ENCODE measurements at places on chromosomes 4 and X.
A peak's percentile ranks its signal among the peaks of the same experiment; 100 is the strongest.

DNA sequence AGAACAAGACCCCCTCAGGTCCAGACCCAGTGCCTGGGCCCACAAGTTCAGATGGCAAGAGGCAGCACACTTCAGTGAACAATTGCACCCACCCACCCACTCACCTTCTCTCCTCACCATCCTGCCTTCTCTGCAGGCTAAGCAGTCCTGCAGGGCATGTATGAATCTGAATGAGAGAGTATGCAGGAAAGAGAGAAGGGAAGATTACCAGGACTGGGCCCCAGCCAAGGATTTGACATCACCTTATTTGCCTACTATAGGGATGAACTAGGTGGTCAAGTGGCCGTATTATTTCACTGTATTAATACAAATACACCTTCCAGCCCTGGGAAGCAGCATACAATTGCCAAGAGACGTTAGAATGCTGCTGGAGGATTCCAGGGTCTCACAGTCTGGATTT lies 2.1 kb upstream of the ZNF141 start:
- no peak for DNase-seq

DNA sequence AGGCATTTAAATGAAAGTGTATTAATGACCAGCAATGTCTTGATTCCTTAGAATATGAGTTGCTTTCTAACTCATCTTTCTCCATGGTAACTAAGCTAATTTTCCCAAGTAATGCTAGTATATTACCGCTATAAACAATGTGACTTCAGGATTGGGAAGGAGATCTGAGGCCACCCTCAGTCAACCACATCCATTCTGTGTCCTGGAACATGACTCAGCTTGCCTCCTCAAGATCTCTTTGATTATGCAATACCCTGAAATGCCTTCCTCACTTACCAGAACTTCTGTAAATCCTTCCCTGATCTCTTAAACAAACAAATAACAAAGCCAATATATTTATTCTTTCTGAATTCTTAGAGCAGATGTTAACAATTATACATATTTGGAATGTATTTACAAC lies 1495.5 kb downstream of the PCDH18 start:
- no peak for DNase-seq

DNA sequence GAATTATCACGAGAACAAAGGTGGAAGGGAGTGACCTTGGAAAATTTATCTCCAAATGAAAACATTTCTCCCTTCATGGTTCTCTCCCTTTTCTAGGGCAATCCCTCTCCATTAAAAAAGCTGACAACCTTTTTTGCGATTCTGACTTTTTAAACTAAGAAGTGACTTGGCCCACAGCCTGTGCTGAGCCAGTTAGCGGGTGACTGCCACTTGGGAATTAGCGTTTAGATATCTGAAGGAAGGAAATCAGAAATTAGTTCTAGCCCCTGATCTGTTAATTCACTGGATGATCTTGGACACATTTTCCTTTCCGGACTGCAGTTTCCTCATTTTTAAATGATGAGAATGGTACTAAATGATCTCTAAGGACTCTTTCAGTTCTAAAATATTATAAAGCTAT lies 245.0 kb downstream of the FBXO8 start:
- DNase-seq: no peak

- no peak for DNase-seq
Observed at GRCh38 chrX:54492340-54492739, 3.7 kb downstream of the FGD1 start.

GRCh38 chrX:40290517-40290916 lies 192.8 kb upstream of the BCOR start:
- no peak for DNase-seq

GRCh38 chr4:121514443-121514842 lies 133.6 kb upstream of the QRFPR start:
- DNase-seq: no peak

GRCh38 chrX:109862433-109862832 lies 129.4 kb upstream of the ACSL4 start:
- no peak for DNase-seq

GRCh38 chr4:148366251-148366650 lies 76.0 kb downstream of the NR3C2 start:
- no peak for DNase-seq

DNA sequence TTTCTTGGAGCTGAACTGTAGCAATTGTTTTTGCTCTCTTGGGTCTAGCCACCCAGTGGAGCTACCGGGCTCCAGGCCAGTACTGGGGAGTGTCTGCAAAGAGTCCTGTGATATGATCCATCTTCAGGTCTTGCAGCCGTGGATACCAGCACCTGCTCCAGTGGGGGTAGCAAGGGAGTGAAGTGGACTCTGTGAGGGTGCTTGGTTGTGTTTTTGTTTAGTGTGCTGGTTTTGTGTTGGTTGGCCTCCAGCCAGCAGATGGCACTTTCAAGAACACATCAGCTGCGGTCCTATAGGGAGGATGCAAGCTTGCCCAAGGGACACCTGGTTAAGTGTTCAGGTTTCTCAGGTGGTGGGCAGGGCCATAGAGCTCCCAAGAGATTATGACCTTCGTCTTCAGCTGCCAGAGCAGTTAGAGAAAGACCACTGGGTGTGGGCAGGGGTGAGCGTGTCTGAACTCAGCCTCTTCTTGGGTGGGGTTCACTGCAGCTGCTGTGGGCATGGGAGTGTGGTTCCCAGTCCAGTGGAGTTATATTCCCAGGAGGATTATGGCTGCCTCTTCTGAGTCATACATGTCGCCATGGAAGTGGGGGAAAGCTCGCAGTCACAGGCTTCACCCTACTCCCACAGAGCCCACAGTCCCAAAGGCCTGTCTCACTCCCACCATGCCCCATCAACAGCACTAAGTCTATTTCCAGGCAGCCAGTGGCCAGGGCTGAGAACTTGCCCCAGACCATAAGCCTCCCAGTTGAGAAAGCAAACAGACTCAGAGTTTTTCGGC lies 811.6 kb downstream of the GLUD2 start:
- no peak for DNase-seq

DNA sequence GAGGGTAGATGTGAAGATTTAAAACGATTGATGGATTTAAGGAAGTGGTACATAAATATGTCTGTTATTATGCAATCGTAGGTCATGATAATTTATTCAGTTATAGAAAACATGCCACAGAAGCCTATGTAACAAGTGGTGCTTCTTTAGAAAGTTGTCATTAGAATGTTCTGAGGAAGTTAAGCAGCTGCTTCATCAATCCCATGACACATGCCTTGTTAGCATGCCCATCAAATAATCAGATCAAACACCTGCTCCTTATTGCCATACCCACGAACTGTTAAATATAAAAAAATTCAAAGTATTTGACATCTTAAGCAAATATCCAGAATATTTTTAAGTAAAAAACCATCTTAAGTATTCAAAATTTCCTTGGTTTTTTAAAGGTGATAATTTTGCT lies 76.4 kb upstream of the MYOZ2 start:
- DNase-seq: no peak

DNA sequence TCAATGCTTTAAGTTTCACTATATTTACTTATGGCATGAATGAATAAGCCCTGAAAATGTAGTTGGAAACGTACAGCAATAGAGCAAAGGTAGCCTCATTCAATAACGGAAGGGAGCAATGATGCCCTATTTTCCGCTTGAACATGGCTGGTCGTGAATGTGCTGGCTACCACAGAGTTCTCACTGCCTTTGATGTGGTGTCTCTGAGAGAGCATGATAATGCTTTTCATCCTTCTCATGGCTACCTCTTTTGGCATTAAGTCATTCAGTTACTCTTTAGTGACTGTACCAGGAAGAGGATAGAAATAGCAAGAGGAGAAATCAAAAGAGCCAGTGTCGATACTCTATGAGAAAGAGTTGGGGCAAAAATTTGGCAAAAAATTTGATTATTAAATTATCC lies 308.0 kb downstream of the PPP3CA start:
- no peak for DNase-seq

GRCh38 chr4:123744664-123745290 lies 348.2 kb downstream of the SPRY1 start:
- DNase-seq: no peak

- DNase-seq: peak; percentile 33
Observed at GRCh38 chr4:82780752-82781231, 17.8 kb downstream of the SCD5 start.

GRCh38 chrX:11450354-11450753 lies 157.1 kb downstream of the AMELX start:
- no peak for DNase-seq

- DNase-seq: no peak
Observed at GRCh38 chr4:89755220-89755619, 81.7 kb downstream of the SNCA start.

DNA sequence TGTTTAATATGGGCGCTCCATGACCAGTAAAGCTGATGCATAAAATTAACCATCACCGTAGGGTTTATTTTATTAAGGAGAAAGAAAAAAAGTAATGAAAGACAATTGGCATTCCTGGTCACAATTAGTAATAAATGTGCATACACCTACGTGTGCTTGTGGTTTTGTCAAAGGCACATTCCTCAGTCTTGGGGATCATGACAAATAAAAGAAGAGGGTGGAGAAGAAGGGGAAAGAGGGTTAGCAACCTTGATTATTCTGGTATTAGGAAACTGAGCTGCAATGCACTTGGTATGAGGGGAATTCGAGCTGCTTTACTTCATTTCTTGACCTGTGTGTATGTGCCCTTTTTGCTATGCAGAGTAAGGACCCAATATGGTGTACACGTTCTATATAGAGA lies 1798.3 kb upstream of the PCDH7 start:
- DNase-seq: no peak

DNA sequence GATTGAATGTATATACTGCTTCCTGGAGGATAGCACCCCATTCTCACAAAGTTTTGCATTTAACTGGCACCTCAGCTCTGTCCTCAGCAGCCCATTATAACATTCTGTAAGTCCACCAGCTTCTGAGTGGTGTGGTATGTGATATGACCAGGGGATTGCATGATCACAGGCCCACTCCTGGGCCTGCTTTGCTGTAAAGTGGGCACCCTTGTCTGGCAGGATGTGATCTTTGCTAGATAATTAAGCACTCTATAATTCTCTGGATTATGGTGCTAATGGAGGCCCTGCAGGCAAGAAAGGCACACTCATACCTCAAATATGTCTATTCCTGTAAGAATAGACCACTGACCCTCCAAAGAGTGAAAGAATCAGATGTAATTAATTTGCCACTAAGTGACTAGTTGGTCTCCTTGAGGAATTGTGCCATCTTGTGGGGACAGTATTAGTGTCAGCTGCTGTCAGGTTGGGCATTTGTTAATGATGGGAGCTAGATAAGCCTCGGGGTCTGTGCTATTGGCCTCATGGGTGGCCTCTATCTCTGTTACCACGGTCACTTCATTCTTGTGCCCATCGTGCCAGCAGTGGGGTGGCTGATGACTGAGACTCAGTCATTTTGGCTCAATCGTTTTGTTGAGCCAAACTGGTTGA lies 2.2 kb upstream of the CFI start:
- no peak for DNase-seq

- DNase-seq: no peak
Observed at GRCh38 chr4:168409089-168409801, 71.0 kb downstream of the DDX60L start.

DNA sequence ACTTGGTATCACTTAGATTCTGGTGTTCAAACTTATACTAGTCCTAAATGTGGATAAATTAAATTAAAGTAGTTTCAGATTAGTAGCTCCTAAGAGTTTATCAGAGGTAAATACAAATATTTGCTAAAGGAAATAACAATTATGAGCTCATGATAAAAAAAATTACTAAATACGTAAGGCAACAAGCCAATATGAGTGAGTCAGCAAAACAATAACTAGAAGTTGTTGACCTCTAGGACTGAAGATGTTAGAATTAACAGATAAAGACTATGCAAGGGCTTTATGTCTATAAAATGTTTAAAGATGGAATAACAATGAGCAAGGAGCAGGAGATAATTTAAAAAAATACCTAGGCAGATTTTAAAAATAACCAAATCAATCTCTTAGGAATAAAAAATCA lies 195.8 kb downstream of the CLCN4 start:
- no peak for DNase-seq

GRCh38 chrX:94204524-94204923 lies 530.5 kb downstream of the FAM133A start:
- DNase-seq: no peak

DNA sequence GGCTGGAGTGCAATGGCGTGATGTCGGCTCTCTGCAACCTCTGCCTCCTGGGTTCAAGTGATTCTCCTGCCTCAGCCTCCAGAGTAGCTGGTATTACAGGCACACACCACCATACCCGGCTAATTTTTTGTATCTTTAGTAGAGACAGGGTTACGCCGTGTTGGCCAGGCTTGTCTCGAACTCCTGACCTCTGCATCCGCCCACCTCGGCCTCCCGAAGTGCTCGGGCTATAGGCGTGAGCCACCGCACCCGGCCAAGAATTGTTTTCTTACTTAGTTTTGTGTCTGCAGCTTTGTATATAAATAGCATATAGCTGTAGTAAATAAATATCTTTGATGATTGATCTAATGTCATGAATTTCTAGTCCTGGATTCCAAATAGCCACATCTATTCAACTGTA lies 81.1 kb downstream of the IL1RAPL1 start:
- DNase-seq: no peak

DNA sequence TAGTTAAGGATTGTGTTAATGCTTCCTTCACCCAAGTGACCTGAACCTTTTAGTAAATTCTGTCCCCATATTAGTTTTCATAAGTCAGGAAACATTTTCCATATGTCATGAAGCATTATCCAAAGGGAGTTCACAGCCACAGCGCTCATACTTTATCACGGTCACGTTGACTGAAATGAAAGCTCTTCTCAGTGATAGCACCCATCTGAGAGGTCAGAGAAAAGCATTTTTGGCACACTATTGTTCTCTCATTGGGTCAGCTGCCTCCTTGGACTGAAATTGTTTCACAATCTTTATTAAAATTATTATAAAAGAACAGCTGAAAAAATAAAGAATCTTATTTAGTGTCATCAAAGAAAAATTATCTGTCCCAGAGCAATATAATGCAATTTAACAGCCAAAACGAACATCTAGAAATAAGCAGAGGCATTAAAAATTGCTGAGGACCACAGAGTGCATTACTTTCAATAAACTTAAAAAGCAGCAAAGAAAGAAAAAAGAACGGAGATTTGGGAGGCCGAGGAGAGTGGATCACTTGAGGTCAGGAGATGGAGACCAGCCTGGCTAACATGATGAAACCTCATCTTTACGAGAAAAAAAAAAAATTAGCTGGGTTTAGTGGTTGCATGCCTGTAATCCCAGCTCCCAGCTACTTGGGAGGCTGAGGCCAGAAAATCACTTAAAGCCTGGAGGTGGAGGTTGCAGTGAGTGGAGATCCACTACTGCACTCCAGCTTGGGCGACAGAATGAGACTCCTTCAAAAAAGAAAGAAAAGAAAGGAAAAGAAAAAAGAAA lies 680.8 kb upstream of the FAM241A start:
- DNase-seq: no peak
